ENCODE measurements at places on chromosomes 3 and 15.

DNA sequence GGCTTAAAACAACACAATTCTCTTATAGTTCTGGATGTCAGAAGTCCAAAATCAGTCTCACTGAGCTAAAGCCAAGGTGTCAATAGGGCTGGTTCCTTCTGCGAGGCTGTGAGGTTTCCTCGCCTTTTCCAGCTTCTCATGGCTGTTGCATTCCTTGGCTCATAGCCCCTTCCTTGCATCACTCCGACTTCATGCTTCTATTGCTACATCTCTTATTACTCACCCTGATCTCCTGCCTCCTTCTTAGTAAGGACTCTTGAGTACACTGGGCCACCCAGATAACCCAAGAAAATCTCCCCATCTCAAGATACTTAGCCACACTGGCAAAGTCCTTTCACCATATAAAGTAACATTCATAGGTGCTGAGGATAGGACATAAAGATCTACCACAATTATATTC lies 193.9 kb downstream of the ADAMTS17 start:
- no peak for DNase-seq

GRCh38 chr15:93520206-93520605 lies 431.2 kb upstream of the RGMA start:
- no peak for DNase-seq

DNA sequence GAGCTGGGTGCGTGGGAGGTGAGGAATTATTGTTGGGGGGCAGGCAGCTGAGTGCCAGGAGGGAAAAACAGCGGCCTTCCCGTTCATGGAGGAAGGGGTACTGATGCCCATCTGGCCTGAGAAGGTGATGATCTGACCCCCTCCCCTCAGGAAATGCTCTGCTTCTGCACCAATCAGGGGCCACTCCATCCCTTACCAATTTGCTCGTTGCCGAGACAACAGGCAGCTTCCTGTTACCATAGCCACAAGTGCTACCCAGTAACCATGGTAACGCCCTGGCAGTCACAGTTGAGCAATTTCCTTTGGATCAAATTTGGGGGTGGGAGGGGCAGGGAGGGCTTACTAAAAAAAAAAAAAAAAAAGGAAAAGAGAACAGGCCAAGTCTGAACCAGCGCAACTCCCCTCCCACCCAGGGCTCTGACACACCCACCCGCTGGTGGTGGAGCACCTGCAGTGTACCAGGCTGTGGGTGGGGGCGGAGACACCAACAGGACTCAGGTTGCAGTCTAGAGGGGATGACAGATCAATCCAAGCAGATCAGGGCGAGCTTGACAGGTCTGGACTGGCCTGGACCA lies 13.7 kb downstream of the CELF6 start:
- DNase-seq = no peak

GRCh38 chr3:179967622-179968021 lies 69.1 kb downstream of the PEX5L start:
- no peak for DNase-seq

DNA sequence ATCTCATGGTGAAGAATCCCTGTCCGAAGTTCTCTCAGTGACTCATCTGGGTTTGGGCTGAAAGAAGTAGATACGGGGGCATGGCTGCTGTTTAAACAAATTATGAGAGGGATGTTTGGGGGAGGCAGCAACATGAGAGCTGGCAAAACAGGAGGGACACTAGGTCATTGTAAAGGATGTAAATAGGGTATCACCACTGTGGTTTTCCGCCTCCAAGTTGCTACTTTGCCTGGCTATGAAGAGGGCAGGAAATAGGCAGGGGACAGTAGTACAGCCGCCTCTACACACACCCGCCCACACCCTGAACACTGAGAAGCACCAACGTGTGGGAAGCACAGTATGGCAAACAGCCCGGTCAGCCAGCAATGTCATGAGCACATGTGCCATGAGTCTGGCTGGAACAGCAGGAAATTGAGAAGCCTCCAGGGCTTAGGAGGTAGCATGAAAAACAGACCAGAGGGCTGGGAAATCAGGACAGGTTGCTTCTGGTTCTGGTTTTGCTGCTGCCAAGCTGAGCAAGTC lies 17.1 kb downstream of the HEXA start:
- DNase-seq = no peak
